ENCODE measurements at places on chromosomes 5 and 9.

GRCh38 chr5:98637557-98637956 lies 135.9 kb upstream of the RGMB start:
- DNase-seq: no peak

DNA sequence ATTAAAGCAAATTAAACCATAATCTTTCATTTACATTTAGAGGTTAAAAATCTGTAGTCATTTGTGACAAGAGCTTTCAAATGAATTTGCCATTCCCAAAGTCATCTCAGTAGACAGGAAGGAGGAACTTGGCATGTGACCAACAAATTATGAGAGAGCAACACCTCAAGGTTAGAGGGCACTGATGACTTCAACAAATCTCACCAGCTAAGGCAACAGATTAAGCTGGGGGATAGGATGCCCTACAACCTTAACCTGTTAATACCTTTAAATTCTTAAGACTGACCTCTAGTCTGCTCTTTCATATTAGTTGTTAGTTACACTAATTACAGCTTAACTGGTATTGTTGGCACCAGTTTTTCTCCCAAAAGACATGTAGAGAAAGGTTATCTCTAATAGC lies 18.4 kb downstream of the POU5F2 start:
- DNase-seq: no peak

DNA sequence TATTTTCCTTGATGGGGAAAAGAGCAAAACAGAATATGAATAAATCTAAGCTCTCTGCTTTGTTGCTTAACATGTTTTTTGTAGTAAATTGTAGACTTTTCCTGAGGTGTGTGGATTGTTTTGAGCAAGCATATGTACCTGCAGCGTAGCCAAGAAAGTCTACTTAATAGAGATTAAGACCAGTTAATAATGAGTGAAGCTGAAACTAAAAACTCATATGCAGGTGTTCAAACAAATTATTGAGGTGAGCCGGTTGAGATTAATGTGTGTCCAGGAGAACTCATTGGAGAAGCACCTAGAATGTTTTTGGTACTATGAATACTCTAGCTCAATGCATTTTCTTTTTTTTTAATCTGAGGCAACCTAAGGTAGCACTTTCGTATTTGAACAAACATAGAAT lies 49.2 kb downstream of the COX7C start:
- DNase-seq: no peak

DNA sequence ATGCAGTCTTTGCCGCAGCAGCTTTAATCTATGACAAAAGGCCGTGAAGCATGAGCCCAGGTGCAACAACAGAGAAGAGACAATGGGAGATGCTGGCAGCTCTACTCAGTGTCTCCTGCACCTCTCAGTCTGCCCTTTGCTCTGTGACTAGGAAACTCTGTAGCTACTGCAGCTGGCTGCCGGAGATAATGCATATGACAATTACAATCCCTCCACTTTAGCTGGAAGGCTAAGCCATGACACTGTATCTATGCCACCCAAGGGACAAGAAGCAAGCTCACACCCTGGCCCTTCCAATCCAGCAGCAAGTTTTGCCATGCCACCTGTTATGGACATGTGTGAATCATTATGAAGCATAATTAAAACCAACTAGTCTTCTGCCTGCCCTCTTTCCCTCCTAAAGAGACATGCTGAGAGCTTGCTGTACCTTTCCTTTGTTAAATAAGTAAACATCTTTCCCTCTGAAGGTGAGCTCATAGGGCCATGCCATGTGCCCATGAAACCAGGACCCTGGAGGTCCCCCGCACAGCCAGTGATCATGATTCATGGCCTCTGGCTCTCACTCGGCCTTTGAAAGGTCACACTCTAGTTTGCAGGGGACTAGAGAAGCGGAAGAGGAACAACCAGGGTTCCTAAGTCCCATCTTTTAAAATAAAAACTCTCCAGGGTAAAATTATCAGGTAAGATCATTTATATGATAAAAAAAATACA lies 219.4 kb downstream of the SPOCK1 start:
- no peak for DNase-seq

Measured in stimulated activated CD4-positive, alpha-beta T cell treated with anti-CD3 and anti-CD28 coated beads, Interleukin-1b, Interleukin-23, amount 100 ng/mL, for 24 hours (primary cell).